Adrenal gland (tissue), 19 donors: ENCODE measurements at places on chromosomes 13 and 19. TPM values are rescaled to one million over a fixed set of nuclear protein-coding genes. Genes with fewer than 3 reads are reported as not detected.
A peak's percentile ranks its signal among the peaks of the same experiment; 100 is the strongest.

GRCh38 chr19:17794731-17795494 is at the start of gene B3GNT3:
TSS of gene B3GNT3 (plus strand) at chr19:17795138. CDS start at chr19:17807808, 12,670 bp downstream.
- H3K36me3 ChIP-seq, result no peaks in the 10 kb centered on the region
- peaks cover 33% of the 10 kb centered on the region for H3K27me3 ChIP-seq
- no peak for DNase-seq
- H3K4me1 ChIP-seq, result no peaks in the 10 kb centered on the region

DNA sequence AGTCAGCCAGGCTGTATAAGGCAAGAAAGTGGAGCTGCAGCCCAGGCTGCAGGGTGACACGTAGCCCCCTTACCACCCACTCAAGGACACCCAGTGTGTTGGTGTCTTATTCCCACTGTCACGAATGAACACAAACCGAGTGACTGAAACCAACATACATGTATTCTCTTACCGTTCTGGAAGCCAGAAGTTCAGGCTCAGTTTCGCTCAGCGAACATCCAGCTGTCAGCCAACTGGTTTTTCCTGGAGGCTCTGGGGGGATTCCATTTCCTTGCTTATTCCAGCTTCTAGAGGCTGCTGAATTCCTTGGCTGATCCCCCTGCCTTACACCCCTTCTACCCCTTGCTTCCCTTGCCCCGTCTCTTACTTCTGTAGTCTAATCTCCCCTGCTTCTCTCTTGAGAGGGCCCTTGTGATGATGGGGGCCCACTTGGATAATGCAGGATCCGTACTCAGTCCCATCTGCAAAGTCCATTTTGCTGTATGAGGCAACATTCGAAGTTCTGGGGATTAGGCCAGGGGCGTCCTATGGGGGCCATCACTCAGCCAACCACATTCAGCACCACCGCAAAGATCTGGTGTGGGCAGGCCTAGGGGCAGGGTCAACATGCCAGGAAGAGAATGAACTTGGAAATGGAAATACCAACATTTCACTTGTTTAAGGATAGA is 47.3 kb upstream of the MTIF3 start:
- H3K27ac ChIP-seq, result no peak overlapping the region
- H3K27me3 ChIP-seq, result no peaks in the 10 kb centered on the region
- H3K4me3 ChIP-seq, result no peak overlapping the region

- no peak overlapping the region for H3K4me3 ChIP-seq
- DNase-seq, result no peak
- H3K36me3 ChIP-seq, result no peaks in the 10 kb centered on the region
- H3K4me1 ChIP-seq, result no peaks in the 10 kb centered on the region
- no peaks in the 10 kb centered on the region for H3K27me3 ChIP-seq
- no peak overlapping the region for H3K27ac ChIP-seq
Observed at GRCh38 chr13:48851707-48852106, 124.0 kb upstream of the FNDC3A start.

The LILRB4 gene
- 26.4 TPM for total RNA-seq

DNA sequence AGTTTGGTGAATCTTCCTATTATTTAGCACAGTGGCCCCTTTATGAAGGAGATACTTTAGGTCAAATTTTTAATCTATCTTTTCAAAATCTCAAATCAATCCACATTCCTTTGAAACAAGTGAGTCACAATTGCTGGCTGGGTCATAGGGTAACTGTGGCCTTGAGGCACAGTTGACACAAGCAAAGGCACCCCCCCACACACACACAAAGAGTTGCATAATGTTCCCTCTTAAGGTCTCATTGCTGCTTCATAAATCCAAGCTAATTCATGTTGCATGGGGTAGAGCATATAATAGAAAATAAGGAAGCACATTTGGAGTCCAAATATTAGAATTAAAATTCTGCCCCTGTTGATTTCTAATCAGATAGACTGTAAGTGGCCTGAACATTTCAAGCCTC is 171.5 kb downstream of the DLEU7 start:
- DNase-seq, result peak; percentile 92
- no peaks in the 10 kb centered on the region for H3K27me3 ChIP-seq
- no peaks in the 10 kb centered on the region for H3K36me3 ChIP-seq
- H3K4me3 ChIP-seq, result no peak overlapping the region
- peak overlapping the region; percentile 58 for H3K27ac ChIP-seq

The ZNF626 gene
- total RNA-seq, result 28.8 TPM

The NCR1 gene
- not detected for total RNA-seq

DNA sequence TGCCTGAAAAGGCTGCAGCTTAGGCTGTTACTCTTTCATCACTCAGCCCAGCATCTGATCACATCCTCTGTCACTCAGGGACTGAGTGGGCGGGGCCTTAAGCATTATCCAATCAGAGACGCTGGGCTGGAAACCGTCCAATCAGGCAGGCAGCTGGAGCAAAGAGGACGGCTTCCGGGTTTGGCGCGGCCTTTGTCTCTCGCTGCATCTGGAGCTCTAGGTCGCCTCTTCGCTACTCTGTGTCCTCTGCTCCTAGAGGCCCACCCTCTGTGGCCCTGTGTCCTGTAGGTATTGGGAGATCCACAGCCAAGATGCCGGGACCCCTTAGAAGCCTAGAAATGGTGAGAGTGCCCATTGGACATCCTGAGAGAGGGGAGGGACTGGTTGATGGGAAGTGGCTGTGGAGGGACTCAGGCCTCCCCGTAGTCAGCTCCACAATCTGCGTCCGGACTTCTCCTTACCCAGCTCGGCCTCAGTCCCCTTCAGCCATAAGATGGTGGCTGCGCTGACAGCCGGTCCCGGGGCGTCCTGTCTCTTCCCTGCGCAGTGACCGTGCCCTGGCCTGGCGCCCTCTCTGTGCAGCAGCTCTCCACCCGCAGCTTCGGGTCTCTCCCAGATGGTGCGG is at the start of gene ZNF486:
ZNF486 (plus strand) TSS at position 195 of the 625 bp plus-strand sequence; CDS start at position 312, 117 bp downstream.
- peak within 1 kb of the TSS; percentile 56 for H3K27ac ChIP-seq
- no peaks in the 10 kb centered on the region for H3K36me3 ChIP-seq
- peak within 1 kb of the TSS; percentile 85 for H3K4me3 ChIP-seq
- no peaks in the 10 kb centered on the region for H3K4me1 ChIP-seq

- no peak overlapping the region for H3K4me3 ChIP-seq
- no peaks in the 10 kb centered on the region for H3K27me3 ChIP-seq
- H3K4me1 ChIP-seq, result peaks cover 36% of the 10 kb centered on the region
Observed at GRCh38 chr19:10740798-10741197, 22.9 kb downstream of the DNM2 start.

- peaks cover 53% of the 10 kb centered on the region for H3K4me1 ChIP-seq
- peak overlapping the region; percentile 98 for H3K27ac ChIP-seq
- no peak for DNase-seq
- no peak overlapping the region for H3K4me3 ChIP-seq
Observed at GRCh38 chr13:108917581-108917980, 288.2 kb downstream of the MYO16 start.

The CABP5 gene
- not detected for total RNA-seq

DNA sequence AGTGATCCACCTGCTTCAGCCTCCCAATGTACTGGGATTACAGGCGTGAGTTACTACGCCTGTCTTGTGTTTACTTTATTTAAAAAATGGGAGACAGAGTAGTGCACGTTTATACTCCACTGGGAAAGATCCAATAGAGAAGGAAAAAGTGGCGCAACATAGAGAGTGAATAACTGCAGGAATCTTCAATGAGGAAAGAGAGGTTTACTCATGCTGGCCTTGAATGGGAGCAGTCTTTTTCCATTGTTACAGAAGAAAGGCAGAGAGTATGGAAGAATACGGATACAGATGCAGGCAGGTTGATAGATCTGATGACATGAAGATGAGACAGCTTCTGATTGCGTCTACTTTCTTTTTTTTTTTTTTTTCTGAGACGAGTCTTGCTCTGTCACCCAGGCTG is 4.6 kb upstream of the WDFY2 start:
- no peak overlapping the region for H3K27ac ChIP-seq
- H3K27me3 ChIP-seq, result no peaks in the 10 kb centered on the region
- no peaks in the 10 kb centered on the region for H3K36me3 ChIP-seq
